ENCODE measurements at places on chromosomes 5 and 9.
A peak's percentile ranks its signal among the peaks of the same experiment; 100 is the strongest.

DNA sequence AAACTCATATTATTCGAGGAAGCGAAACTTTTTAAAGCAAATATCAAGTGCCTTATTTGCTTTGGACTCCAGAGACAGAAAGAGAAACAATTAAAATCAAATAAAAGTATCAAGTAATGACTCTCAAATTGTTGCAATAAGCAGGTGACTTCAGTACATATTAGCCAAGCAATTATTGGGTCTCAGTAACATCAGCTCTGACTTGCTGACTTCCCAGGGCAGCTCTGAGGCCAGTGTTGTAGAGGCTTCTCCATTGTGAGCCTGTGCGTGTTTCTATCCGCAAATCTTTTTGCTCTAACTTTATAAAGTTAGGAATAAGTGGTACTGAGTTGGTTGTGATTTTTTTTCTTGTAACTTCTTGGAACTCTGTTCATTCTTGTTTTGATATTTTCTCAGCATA, 186.8 kb upstream of the PRLR start:
- DNase-seq: no peak

DNA sequence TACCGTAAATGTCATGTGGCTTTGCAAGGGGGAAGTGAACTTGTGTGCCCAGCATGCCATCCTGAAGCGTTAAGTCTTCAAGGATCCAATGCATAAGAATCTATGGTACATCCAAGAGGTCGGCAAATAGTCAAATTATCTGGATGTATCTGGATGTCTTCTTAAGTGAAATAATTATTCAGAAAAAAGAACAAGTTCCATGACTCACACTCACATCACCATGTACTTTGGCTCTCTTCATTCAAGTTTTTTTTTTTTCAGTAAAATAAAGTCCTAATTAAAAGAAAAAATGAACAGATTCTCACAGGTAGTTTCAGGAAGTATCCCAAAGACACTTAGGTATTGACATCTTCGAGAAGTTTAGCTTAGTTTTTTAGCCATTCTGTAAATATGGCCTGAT, 62.7 kb upstream of the MEGF10 start:
- no peak for DNase-seq

- no peak for DNase-seq
Observed at GRCh38 chr5:145718956-145719355, 116.2 kb downstream of the PRELID2 start.

DNA sequence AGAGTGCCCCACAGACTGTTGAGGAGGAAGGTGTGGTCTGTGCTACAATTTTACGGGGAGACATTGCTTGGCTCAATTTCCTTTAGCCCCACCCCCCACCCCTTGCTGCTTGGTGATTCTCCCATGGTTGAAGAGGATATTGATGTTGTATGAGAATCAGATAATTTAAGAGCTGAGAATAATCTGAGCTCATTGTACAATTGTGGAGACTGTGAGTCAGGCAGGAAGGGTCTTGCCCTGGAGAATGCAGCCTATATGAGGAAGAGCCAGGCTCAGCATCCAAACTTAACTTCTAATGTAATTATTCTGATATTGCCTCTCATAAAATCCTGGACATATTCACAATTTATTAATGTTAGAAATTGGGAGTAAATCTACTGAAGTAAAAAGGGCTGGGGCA, 26.1 kb upstream of the OR2S2 start:
- DNase-seq: no peak

DNA sequence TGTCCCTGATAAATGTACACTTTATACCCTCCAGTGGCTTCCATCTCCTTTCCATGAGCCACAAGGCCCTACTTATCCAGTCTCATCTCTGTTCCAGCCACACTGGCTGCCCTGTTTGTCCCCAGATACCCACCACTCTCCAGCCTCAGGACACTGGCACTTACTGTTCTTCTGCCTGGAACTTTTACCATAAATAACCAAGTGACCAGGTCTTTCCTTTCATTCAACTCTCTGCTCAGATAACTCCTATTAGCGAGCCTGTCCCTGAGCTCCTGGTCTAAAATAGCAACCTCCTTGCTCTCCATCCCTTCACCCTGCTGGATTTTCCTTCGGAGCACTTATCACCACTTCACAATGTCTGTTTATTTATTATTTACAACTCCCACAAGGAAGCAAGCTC, 16.6 kb upstream of the ENC1 start:
- no peak for DNase-seq

DNA sequence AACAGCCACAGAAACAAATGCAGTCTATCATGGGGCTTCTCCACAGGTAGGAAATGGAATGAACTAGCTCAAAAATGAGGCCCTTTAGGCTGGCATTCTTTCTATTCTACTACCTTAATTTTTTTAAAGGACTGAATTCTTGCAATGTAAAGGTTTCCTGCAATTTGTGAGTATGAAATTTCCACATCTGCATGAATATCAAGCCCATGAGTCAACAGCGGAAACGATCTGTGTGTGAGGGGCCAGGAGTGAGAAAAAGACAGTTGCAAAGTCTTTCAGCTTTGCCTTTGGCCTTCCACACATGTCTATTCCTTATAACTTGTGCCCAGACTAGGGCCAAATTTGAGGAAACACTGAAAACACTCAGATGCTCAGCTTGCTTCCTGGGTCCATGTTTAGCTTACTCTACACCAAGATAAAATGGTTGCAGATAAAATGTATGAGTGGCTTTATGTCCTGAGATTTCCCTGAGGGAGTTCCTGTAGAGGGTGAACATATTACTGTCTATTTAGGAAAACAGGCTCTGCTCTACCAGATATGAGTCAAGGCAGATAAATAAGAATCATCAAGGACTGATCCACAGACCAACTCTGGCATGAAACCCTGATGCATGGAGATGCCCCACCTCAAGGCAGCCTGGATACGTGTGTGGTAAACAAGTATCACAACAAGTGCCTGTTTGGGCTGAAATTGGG, 46.5 kb downstream of the RETREG1 start:
- DNase-seq: no peak

GRCh38 chr9:38406476-38407186, 14.1 kb downstream of the ALDH1B1 start:
- DNase-seq: no peak

DNA sequence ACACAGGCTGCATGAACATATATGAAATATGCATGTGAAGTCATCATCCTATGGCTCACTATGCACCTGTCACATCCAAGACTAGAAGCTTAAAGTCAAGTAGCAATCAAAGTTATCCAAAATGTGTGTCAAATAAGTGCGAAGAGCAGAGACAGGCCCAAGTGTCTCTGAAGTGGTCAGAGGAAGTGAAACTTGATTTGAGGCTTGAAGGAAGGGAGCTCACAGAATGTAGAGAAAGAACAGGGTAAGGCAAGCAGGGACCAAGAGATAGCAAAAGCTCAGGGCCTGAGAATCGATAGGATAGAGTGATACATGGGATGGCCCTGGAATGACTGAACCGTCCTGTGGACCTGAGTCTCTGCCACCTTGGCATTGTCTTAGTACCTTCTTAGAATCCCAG, 274.3 kb upstream of the TRPC7 start:
- DNase-seq: no peak

GRCh38 chr5:73318308-73318719, 130.3 kb downstream of the FOXD1 start:
- no peak for DNase-seq

DNA sequence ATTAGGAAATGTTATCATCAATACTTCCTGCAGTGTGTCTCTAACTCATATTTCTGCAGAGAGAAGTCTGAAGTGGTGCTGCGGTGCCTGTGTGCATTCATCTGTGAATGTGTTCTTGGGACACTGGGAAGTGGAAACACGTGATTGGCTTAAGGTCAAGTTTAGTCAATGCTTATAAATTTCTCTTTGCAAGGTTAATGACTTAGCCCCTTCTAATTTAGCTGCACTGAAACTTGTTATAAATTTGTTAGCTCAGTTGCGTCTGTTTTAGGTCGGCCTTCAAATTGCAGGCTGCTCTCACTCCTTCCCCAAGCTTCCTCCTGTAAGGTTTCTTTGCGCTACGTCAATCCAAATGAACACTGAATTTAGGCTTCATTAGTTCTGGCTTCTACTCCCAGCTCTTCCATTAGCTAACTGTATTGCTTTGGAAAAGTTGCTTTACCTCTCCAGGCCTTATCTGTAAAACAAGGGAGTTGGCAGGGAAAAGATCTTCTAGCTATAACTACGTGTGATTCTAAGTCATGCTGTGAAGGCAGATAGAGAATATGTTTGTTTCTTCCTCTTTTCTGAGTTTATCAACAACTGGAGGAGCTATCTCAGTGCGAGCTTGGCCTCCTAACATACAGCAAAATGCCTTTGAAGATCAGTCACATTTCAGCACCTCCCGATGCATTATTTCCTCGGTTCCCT, 341.8 kb downstream of the NFIB start:
- DNase-seq: no peak

GRCh38 chr5:86997516-86997915, 270.2 kb upstream of the RASA1 start:
- no peak for DNase-seq

DNA sequence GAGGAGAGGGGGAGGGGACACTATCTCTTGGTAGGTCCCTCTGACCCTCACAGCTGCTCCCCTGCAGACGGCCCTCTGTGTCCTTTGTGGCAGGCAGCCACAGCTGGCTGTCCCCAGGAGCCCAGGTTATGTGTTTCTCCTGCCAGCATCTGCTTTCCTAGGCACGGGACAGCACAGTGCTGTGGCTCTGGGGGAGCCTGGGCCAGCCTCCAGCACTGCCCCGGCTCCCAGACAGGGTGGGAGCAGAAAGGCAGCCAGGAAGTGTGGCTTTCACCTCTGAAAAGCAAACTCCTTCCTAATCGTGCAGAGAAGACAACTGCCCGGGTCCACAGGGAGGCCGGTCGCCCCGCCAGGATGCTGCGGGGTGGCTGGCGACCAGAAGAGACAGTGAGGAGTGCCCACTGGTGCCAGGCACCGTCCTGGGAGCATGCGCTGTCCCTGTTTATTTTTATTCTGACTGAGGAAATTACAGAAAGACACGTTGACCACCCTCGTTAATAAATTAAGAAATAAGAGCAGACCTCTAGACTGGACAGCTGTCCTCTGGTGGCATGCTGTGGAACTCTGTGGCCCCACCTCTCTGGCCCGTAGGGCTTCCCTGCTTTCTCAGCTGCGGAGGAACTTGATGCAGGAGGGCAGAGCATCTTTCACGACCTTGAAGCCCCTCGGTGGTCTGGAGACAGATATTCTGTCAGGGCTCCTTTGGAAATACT, 240.3 kb downstream of the FANCC start:
- no peak for DNase-seq

DNA sequence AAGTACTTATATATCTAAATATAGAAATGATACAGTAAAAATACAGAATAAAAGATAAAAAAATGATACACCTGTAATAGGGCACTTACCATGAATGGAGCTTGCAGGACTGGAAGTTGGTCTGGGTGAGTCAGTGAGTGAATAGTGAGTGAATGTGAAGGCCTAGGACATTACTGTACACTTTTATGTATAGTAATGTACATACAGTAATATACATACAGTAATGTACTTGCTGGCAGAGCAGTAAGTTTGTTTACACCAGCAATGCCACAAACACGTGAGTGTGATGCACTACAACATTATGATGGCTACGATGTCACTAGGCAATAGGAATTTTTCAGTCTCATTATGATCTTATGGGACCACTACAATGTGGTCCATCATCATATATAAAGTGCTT, 34.2 kb downstream of the SUSD1 start:
- DNase-seq: no peak

- DNase-seq: no peak
Observed at GRCh38 chr5:93599399-93600120, 16.5 kb downstream of the NR2F1 start.

DNA sequence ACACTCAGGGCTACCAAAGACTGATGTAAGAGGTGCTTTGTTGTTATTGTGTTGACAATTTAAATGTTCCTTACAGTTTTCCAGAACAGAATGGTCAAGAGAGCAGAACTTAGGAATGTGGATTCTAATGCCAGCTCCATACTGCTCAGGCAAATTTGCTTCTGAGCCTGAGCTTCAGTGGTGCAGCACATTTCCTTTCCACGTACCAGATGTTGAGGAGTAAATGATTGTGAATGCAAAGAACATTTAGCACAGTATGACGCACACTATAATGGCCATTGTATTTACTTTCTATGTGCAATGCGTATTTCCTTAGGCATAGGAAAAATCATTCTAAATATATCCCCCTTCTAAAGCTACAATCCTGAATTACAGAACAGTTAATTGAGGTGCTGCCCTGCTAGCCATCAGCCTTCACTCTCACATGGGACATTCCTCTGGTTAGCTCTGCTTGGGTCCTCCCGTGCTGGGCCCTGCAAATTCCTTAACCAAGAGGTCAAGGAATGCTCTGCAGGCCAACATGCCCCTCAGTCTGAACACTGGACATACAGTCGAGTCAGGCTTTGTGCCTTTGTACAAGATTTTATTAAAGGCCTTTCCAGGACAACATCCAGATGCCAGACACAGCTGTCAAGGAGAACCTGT, 21.1 kb upstream of the TMEM174 start:
- peak; percentile 9 for DNase-seq

- DNase-seq: peak; percentile 28
Observed at GRCh38 chr9:83964973-83965349, 15.1 kb downstream of the HNRNPK start.

GRCh38 chr9:2992427-2992826, 148.5 kb upstream of the PUM3 start:
- no peak for DNase-seq

DNA sequence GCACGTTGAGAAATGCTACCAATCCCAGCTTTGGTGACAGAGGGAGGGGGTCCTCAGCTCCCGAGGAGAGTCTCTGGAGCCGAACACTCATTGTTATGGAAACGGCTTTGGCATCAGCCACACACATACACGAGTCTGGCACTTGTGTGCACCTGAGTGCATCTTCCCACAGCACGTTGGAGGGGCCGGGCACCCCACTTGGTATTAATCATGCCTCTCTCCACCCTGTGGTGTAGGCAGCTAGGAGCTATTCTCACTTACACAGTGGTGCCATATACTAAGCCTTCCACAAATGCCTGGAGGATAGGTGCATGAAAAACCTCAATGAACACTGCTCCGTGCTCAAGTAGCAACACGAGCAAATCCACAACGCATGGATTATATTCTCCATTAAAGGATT, 133.9 kb upstream of the PANK3 start:
- no peak for DNase-seq

DNA sequence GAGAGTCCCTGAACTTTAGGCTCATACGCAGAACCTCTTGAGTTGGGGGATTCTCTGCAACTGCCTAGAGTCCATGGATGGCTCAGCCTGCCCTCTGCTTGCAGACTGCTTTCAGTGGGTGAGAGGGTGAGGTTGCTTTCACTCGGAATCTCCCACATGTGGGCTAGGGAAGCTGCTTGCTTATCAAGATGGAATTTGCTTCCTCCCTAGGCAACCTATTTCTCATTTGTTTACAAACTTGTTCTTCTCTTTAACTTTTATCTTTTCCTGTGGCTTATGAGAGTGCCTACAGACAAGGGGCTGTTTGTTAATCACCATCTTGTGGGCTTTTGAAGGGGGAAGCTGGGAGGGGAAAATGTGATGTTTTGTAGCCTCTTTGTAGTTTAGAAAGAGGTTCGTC, 10.0 kb downstream of the TLE4 start:
- DNase-seq: peak; percentile 35

- DNase-seq: no peak
Observed at GRCh38 chr5:5719292-5719691, 296.8 kb downstream of the ICE1 start.

GRCh38 chr5:125148706-125149105, 402.3 kb upstream of the ZNF608 start:
- no peak for DNase-seq
